ENCODE measurements at places on chromosomes 5 and 9.

GRCh38 chr9:33611358-33611757 lies 87.3 kb downstream of the ANKRD18B start:
- DNase-seq: no peak

- no peak for DNase-seq
Observed at GRCh38 chr9:107373809-107374208, 90.7 kb downstream of the RAD23B start.

DNA sequence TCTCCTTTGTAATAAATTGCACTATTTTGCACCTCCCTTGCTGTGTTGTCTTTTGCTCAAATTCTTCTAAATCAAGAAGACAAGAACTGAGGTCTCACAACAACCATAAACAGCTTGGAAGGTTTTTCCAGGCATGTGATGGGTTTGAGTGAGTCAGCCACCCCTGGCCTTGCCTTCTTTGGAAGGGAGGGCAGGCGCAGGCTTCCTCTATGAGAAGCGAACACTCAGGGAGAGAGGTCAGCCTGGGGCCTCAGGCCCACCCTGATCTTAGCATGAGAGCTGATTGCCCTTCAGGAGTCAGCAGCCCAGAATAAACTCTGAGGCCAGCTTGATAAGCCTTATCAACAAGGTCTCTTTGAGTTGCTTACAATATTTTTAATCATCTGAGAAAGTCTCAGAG lies 31.6 kb downstream of the S1PR3 start:
- DNase-seq: no peak

- peak; percentile 23 for DNase-seq
Observed at GRCh38 chr5:150022681-150023080, 22.1 kb downstream of the HMGXB3 start.

- peak; percentile 11 for DNase-seq
Observed at GRCh38 chr9:110283751-110284150, 27.4 kb upstream of the TXN start.

DNA sequence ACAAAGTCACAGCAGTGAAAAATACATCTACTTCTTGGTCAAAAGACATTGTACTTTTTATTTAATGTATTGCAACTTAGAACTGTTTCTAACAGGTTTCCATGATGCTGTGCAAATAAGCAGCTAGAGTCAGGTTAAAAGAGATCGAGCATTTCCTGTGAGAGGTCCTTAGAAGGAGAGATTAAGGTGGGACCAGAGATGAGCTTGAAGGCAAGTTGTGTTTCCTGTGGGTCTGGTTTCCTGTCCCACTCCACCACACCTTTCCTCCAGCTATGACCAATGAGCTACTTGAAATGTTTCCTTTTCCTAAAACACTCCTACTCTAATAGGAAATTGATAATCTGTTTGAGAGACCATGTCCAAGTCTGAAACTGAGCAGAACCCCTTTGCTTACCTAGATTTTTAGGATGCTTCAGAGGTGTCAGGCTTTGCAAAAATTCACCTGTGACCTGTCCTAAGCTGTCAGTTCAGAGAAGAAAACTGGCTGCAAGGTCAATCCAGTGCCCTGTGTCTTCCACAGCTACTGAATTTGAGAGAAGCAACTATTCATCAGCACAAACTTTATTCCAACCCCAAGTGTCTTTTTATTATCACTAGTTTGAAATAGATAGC lies 13.1 kb upstream of the RLN1 start:
- no peak for DNase-seq

- DNase-seq: no peak
Observed at GRCh38 chr9:38129366-38129765, 60.3 kb upstream of the SHB start.

DNA sequence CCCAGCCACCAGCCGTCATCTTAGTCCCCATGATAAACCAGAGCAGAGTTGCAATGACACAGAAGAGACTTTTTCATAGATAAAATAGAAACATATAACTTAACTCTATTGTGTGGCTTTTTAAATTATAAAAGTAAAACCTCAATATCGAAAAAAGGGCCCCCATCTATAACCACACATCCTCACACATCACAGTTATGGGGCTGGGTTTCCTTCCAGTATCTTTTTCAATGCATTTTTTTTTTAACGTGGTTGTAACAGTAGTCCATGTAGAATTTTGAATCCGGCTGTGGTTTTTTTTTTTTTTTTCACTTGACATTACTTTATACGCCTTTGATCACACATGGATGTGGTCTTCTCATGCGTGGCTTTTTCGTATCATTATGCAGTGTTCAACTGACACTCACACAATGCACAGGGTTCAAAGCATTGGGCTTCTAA lies 77.4 kb downstream of the CFAP77 start:
- DNase-seq: no peak

- DNase-seq: no peak
Observed at GRCh38 chr5:171168171-171168570, 140.9 kb upstream of the TLX3 start.

- DNase-seq: no peak
Observed at GRCh38 chr9:6484210-6484609, 71.2 kb downstream of the UHRF2 start.

GRCh38 chr5:57539281-57539701 lies 56.7 kb upstream of the ACTBL2 start:
- DNase-seq: no peak

- DNase-seq: no peak
Observed at GRCh38 chr5:178381921-178382695, 149.5 kb upstream of the PHYKPL start.

DNA sequence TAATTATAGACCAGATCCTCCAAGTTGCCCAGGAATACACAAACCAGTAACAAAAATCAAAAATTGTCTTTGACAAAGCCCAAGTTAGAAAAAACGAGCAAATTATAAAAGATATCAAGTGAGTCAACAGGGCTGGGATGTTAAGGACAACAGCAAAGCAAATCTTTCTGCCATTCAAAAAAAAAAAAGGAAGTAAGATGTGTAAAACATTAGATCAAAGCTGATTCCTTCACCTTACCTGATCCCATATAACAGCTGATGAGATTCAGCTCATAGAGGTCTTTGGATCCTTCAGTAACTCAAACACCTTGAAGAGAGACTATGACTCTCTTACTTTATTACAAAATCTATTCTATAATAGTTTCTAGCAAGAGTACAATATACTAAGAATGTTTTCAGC lies 100.9 kb downstream of the STRBP start:
- DNase-seq: no peak

- no peak for DNase-seq
Observed at GRCh38 chr5:78612227-78613150, 36.1 kb downstream of the LHFPL2 start.

GRCh38 chr9:87957839-87958238 lies 16.5 kb downstream of the CDK20 start:
- no peak for DNase-seq

DNA sequence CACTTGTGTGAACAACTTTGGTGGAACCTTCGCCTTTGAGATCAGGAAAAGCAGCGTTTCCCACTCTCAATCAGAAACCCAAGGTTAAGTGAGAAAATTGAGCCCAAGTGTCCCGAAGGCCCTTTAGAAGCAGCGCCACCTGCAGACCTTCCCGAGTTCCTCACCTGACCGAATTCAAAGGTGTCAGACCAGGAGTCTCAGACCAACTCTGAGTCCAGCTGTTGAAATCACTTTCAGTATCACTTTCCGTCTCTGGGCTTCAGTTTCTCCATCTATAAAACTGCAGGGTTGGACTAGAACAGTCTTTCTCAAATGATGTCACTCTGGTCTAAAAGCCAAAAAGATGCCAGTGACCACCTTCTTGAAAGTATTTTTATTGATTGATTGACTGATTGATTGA lies 31.7 kb upstream of the GRHPR start:
- peak; percentile 80 for DNase-seq

DNA sequence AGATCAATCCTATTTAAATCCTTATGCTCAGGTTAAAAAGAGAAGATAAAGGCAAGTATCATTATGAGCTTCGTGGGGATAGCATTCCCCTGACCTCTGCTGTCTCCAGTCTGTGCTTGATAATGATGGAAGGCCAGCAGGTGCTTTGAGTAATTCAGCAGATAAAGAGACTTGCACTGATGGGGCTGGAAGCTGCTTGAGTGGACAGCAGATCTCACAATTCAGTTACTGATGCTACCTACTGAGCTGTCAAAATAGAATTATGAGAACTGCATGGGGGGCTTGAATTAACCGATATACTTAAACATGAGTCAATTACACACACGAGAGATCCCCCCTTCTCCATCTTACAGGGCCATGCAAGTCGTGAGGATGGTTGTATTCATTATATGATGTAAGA lies 107.7 kb upstream of the GPR151 start:
- DNase-seq: no peak

GRCh38 chr9:120905315-120906164 lies 21.1 kb downstream of the TRAF1 start:
- peak; percentile 39 for DNase-seq

- no peak for DNase-seq
Observed at GRCh38 chr5:109692852-109693251, 3.1 kb downstream of the MAN2A1 start.

GRCh38 chr9:133958756-133959155 lies 33.4 kb downstream of the VAV2 start:
- DNase-seq: no peak

DNA sequence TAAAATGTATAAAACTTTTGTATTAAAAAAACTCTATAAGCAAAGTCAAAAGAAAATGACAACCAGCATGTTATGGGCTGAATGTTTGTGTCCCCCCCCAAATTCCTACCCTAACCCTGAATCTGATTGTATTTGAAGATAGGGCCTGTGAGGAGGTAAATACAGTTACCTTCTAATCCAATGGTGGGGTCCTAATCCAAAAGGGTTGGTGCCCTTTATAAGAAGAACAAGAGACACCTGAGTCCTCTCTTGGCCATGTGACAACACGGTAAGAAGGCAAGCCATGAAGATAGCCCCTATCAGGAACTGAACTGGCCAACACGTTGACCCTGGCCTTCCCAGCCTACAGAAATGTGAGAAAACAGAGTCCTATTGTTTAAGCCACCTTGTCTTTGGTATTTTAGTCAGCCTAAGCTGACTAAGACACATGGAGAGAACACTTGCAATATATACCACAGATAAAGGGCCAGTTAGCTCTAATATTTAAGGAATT lies 49.7 kb upstream of the AKNA start:
- DNase-seq: no peak

- no peak for DNase-seq
Observed at GRCh38 chr5:4017076-4017803, 421.6 kb downstream of the IRX1 start.

DNA sequence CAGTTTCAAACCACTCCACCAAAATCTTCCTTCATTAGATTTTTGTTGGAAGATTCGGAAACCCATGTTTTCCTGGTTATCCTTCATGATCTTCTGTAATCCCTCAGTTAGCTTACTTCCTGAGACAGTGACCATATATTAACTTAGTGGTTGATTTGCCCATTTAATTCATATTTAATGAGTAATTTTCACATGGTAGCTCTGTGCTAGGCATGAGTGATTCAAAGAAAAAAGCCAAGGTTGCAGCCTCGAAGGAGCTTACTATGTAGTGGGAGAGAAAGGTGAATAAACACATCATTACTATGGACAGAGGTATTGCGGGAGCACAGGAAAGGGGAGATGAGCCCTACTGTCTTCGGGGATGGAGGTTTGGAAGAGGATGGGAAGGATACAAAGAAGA lies 158.5 kb downstream of the TLE1 start:
- DNase-seq: no peak

- DNase-seq: no peak
Observed at GRCh38 chr9:33472171-33472880, 1.4 kb downstream of the NOL6 start.

GRCh38 chr5:139306197-139306596 lies 12.7 kb downstream of the MATR3 start:
- DNase-seq: no peak

DNA sequence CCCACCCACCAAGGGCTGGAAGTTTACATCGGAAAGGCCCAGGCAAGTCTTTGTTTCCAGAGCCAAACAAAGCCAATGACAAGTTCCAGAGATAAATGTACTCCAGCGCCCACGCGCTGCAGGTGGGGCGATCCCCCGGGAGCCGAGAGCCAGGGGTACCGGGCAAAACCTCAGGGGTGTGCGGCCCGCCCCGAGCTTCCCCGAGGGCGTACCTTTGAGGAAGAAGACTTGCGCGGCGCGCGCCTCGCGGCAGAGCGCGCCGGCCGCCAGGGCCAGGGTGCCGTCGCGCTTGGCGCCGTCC lies 671 bp downstream of the DUSP1 start:
- no peak for DNase-seq

- no peak for DNase-seq
Observed at GRCh38 chr9:136499935-136500910, 17.4 kb upstream of the SEC16A start.

DNA sequence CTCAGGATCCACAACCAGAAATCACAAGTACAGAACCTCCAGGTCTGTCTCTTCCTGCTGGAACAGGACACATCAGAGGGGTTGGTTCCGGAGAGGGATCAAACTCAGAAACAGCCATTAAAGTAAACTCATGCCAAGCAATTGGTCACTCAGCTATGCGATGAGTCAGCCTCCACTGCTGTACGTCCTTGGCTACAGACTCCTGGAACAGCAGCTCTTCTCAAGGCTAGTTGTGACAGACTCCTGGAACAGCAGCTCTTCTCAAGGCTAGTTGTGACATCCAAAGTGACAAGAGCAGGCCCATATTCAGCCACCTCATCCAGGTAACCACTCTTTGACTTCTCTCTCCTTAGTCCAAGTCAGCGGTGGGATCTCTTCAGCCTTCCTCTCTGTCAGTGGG lies at the start of gene SPINK13:
SPINK13 (plus strand) TSS at position 229 of the 400 bp plus-strand sequence. CDS start 1,279 bp downstream, outside the sequence.
- DNase-seq: peak; percentile 66

- DNase-seq: peak; percentile 93
Observed at GRCh38 chr9:71096421-71097108, 24.9 kb downstream of the TRPM3 start.

DNA sequence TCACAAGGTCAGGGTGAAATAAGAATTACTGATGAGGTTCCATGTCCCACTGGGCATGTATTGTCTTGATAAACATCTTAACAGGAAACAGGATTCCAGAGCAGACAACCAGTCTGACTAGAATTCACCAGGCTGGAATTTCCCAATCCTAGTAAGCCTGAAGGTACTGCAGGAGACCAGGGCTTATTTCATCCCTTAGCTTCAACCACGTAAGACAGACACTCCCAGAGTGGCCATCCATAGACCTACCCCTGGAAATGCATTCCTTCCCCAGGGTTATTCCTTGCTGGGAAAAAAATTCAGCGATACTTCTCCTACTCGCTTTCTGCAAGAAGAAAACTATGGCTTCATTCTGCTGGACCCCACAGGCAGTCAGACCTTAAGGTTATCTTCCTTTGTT lies 785.4 kb downstream of the NR2F1-AS1 start:
- peak; percentile 36 for DNase-seq
